HT1080 (cell line): ENCODE measurements at places on chromosomes 11 and 22.

GRCh38 chr11:99739464-99740089 lies 718.8 kb downstream of the CNTN5 start:
- peak; percentile 54 for DNase-seq

- no peak for DNase-seq
These were observed 63.0 kb downstream of the P4HA3 start for GRCh38 chr11:74248469-74248868.

DNA sequence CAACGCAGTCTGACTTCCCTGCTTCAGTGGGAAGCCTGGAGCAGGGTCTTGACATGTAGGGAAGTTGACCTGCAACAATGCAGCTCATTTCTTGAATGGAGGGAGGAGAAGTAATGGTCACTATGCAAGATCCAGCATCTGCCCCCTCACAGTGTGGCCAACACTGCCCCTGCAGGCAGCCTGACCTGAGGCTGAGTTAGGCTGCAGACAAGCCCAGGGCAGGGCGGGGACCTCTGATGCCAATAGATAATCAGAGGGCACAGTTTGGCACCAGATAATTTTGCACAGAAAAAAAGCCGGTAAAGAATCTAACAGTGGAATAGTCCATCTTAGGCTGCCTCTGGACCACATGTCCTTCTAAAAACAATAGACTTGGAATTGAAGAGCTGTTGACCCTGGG lies 182.3 kb downstream of the DSCAML1 start:
- DNase-seq = no peak

DNA sequence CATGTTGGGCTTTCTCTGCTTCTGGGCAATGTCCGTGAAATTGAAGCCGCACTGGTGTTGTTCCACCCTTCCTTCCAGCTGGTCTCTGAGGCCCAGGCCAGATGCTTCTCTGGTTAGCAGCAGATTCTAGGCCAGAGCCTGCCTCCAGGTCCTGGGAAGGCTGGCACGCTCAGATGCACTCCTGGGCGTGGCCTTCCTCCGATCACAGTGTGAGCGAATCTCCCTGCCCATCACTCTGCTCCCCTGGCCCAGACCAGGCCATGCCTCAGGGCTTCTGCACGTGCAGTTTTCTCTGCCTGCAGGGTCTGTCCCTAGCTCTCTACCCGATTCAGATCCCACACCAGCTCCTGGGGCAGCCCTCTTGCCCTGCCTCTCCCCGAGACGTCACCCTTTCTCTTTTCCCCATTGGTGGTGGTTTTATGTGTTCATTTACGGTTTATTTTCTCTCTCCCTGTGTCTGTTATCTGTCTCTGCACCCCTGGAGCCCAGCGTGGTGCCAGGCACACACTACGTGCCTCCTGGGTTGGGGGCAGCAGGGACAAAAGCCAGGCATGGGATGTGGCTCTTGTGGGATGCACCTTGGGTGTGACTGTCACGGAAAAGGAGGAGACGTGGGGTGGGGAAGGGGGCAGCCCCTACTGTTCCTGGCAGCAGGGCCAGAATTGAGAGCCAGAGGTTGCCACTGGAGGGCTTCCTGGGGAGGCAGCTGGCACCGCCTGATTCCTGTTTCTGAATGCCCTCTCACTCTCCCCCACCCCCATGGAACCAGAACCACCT lies 66.0 kb downstream of the KCNQ1 start:
- DNase-seq = no peak
